ENCODE measurements at places on chromosomes 11 and 22.

DNA sequence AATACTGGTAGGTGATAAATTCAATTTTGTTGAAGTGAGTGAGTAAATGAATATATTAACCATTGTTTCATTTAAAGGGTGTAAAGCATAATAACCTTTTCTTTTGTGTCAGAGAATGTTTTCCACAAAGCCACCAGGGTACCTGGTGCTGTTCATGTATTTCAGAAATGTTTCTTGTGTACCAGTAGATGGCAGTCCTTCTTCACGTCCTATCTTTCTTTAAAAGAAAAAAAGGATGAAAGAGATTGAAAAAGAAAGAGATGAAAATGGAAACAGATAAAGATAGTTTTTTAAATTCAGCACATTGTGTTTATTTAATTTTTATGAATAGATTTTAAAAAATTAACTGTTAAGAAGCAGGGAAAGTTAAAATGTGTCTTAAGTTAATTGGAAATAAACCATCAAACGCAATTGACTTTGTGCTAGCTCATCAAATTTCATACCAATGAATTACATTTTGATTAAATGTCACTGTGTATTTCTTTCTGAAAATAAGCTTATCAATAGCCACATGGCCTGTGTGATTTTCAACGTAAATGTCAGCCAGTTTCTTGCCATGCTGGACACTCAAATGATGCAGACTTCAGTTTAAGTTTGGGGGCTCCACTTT, 65.5 kb upstream of the CHORDC1 start:
- DNase-seq: no peak

DNA sequence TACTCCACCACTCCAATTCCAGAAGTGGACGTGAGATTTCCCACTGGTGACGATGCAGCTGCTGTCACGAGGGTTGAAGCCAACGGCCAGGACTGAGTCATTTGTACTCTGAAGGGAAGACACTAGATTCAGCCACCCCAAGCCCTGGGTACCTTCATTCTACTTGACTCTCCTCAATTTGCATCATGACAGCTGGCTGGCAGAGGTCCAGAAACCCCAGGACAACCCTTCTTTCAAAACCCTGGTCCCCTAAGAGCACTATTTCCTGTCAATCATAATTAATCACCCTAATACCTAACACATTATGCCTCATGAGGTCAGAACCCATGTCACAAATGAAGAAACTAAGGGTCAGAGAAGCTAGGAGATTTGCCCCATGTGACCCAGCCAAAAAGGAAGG, 4.9 kb downstream of the EML3 start:
- DNase-seq: no peak

DNA sequence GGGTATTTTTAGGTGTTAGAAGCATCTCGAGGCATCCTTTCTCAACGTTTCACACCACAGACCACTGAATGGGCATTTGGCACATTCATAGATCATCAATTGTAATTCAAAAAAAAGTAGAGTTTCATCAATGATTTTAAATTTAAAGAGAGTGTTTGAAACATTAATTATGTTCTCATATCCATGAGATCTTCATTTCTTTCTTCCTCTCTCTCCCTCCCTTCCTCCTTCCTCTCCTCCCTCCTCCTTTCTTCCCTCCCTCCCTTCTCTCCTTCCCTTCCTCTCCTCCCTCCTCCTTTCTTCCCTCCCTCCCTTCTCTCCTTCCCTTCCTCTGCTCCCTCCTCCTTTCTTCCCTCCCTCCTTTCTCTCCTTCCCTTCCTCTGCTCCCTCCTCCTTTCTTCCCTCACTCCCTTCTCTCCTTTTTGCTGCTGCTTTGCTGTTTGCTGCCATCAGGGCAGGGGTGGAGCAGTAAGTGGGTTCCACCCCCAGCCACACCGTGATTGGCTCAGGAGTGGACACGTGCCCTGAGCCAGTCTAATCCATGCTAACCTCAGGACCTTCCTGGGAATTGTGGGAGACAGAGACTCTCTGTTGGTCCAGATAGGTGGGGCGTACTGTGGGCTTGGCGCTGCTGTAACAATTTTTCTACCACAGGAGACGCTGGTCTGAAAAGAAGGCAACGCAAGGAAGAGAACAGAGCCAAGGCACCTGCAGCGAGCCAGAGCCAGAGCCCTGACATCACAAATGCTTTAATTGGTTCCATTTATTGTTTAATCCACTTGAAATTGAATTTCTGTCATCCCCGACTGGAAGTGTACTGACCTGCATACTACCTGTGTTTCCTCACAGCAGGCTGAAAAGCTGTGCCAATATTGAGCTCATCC, 33.7 kb upstream of the APOBEC3A start:
- DNase-seq: no peak

GRCh38 chr11:116866804-116867455, 29.5 kb upstream of the APOA1 start:
- no peak for DNase-seq

- DNase-seq: no peak
Observed at GRCh38 chr11:19980957-19981669, 179.2 kb downstream of the DBX1 start.
